ENCODE measurements at places on chromosomes 16 and 17.
A peak's percentile ranks its signal among the peaks of the same experiment; 100 is the strongest.

- no peak for DNase-seq
These were observed 16.7 kb downstream of the C16orf54 start for GRCh38 chr16:29729116-29729521.

GRCh38 chr17:30132615-30133014, 16.0 kb downstream of the NSRP1 start:
- DNase-seq: no peak

- DNase-seq: no peak
These were observed 4.3 kb downstream of the CAMKK1 start for GRCh38 chr17:3888343-3889171.

DNA sequence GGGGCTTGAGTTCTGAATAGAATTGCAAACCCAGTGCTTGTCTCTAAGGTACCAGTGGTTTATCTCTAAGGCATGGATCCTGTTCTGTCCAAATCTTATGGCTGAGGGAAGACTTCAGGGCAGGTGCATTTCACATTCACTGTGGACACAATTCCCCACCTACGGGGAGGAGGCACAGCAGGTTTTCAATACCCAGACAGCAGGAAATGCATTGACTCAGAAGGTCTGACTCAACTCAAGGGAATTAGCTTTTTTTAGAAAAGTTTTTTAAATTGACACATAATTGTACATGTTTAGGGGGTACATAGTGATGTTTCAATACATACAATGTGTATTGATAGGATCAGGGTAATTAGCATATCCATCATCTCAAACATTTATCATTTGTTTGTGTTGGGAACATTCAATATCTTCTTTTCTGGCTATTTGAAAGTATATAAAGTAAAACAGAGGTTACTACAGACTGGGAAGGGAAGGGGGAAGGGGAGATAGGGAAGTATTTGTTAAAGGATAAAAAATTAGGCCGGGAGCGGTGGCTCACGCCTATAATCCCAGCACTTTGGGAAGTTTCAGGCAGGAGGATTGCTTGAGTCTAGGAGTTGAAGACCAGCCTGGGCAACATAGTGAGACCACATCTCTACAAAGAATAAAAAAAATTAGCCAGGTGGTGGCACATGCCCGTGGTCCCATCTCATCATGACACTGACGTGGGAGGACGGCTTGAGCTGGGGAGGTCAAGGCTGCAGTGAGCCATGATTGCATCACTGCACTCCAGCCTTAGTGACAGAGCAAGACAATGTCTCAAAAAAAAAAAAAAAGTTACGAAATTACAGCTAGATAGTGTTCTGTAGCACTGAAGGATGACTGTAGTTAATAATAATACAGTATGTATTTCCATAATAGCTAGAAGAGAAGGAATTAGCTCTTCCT, 54.9 kb downstream of the RGS9 start:
- DNase-seq: no peak

DNA sequence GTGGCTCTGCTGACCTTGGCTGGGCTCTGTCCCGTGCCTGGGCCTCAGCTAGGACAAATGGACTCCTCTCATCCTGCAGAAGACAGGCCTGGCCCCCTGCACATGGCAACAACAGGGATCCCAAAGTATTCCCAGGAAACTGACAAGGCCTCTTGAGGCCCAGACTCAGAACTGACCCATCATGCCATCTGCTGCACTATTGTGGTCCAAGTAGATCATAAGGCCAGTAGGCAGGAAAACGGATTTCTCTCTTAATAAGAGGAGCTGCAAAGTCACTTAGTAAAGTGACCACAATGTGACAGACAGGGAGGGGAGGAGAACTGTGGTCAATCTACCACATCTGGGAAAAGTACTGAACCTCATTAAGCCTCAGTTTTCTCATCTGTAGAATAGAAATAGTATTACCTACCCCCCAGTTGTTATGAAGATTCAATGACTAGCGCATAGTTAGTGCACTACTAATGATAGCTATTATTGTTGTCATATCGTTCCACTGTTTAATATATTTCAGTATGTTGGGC, 62.1 kb upstream of the TNRC6A start:
- DNase-seq: no peak

DNA sequence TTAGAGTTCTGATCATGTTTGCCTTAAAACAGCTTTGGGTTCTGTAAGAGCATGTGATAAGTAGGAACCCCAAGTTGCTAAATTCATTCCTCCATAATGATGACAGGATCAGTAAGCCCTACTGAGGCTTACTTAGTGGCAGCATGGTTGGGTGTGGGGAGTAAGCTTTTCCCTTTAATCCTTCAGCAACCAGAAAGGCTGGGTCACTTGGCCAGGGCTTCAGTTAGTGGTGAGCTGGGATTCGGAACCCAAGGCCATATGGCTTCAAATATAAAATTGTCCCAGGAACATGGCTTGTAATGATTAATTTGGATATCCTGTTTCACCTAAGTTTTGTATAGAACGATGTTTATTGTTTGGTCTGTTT, 850 bp downstream of the GINS3 start:
- no peak for DNase-seq

GRCh38 chr16:51111759-51112158, 39.3 kb downstream of the SALL1 start:
- DNase-seq: no peak

GRCh38 chr17:81412490-81413093, 17.3 kb downstream of the BAHCC1 start:
- DNase-seq: peak; percentile 41

- DNase-seq: no peak
These were observed 18.1 kb upstream of the BCO1 start for GRCh38 chr16:81220349-81220748.

GRCh38 chr17:32880671-32881453, 3.9 kb upstream of the MYO1D start:
- DNase-seq: no peak

GRCh38 chr17:27577121-27577761, 53.7 kb upstream of the LGALS9 start:
- DNase-seq: no peak

GRCh38 chr17:43832168-43832975, 574 bp downstream of the MPP3 start:
- DNase-seq: no peak

DNA sequence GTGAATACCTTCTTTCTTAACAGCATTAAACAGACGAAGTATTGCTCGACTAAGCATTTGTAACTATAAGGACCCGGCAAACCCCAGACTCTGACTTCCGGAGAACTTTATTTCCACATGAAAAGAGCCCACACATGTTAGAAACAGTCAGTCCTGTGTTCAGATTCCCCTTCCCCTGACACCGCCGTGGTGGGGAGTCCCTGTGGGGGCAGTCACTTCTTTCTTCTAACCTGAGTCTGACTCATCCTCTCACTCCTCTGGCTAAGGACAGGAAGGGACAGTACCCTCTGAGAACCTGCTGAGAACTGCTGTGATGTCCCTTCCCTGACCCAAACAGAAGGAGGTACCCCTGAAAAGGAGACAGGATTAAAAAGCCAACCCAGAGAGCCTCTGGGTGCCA, 165.1 kb downstream of the XYLT1 start:
- no peak for DNase-seq

DNA sequence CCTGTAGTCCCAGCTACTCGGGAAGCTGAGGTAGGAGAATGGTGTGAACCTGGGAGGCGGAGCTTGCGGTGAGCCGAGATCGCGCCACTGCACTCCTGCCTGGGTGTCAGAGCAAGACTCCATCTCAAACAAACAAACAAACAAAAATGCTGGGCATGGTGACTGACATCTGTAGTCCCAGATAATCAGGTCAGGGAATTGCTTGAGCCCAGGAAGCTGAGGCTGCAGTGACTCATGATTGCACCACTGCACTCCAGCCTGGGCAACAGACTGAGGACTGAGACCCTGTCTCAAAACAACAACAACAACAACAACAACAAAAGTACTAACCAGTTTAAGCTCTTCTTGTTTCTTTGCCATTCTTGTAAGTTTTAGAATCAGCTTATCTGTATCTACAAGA, 383.0 kb upstream of the PMFBP1 start:
- no peak for DNase-seq

GRCh38 chr17:40482722-40483121, 18.7 kb downstream of the TNS4 start:
- no peak for DNase-seq

DNA sequence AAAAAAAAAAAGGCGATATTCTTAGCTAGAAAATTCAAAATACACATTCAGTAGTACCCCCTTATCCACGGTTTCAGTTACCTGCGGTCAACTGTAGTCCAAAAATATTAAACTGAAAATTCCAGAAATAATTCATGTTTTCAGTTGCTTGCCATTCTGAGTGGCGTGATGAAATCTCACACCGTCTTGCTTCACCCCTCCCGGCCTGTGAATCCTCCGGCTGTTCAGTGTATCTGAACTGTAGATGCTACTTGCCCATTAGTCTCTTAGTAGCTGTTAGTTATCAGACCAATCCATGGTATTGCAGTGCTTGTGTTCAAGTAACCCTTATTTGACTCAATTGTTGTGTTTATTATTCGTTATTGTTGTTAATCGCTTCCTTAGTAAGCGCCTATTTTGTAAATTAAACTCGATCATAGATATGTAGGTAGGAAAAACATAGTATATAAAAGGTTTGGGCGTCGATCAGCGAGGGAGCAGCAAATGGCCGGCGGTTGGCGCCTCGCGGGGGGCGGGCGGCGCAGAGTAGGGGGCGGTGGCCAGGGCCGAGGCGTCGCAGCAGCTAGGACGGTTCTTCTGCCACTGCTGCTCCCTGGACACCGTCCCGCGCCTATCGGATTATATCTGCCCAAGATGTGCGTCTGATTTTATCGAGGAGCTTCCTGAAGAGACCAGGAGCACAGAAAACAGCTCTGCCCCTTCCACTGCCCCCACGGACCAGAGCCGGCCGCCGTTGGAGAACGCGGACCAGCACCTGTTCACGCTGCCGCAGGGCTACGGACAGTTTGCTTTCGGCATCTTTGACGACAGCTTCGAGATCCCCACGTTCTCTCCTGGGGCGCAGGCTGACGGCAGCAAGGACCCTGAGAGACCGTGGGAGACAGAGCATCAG, 39.8 kb upstream of the AKAP1 start:
- no peak for DNase-seq

DNA sequence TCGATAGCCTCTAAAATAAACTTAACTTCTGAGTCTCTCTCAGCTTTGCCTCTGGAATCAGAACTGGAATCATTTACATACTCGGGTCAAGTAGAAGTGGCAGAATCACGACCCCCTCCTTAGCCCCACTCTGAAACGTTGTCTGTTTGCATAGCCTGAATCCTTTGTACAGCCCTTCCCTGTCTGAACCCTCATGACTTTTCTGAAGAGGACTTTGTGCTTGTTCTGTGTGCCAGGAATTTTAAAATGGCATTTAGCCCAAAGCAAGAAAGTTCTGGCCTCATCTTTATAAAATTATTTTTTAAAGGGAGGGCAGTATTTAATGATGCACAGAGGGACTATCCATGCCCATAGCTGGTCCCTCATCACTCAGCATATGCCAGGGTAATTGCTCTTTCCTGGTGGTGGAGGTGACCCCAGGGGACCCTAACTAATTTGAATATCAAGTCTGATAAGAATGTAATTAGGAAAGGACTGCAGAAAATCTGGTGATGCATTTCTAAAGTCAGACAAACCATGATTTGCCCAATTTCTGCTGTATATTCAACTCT, 342.7 kb upstream of the TNRC6C start:
- DNase-seq: no peak

DNA sequence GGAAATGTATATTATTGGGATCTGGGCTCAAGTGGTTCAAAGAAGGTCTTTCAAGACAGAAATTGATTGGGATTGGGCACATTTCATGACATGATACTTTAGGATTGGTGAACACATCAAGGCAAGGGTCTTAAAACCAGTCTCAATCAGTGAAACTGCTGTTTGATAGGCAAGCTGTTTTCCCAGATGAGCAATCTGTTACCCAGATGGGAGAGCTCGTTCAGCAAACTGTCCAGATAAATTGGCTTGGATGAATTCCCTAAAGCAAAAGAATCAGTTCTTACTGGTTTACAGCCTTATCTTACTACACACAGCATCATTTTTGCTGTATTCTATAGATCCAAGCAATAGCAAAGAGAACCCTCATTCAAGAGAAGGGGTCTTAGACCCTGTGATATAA, 31.0 kb upstream of the CNEP1R1 start:
- no peak for DNase-seq

- DNase-seq: no peak
These were observed 33.9 kb downstream of the AHSP start for GRCh38 chr16:31561426-31562233.

DNA sequence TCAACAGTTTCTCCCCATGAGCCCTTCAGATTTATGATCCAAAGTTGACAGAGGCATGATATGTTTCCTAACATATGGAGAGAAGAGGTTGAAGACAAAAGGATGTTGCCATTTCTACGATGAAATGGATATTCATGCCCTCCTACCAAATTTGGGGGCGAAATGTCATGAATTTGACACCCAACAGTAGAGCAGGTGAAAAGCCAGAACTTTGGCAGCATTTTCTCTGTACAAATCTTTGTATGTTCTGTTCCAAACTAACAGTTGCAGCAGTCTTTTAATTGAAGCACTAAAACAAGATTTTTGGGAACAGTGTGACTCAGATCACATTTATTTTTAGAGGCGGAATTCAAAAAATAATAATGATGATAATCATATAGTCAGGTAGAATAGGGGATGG, 130.1 kb downstream of the TRIM37 start:
- DNase-seq: no peak

DNA sequence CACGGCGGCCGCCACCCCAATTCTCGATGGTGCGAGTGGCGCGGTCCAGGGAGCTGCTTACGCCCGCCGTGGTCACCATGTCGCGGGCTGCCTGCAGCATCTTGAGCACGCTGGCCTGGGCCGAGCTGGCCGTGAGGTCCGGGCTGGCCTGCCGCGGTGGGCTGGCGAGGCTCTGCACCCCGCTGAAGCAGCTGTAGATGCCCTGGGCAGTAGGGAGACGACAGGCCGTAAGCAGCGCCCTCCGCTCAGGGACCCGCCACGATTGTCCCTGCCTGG, 16.4 kb downstream of the GRIN2C start:
- no peak for DNase-seq

- no peak for DNase-seq
These were observed 1091.0 kb downstream of the CDH8 start for GRCh38 chr16:60945225-60945624.

- no peak for DNase-seq
These were observed 11.4 kb downstream of the MARVELD3 start for GRCh38 chr16:71637398-71637797.

DNA sequence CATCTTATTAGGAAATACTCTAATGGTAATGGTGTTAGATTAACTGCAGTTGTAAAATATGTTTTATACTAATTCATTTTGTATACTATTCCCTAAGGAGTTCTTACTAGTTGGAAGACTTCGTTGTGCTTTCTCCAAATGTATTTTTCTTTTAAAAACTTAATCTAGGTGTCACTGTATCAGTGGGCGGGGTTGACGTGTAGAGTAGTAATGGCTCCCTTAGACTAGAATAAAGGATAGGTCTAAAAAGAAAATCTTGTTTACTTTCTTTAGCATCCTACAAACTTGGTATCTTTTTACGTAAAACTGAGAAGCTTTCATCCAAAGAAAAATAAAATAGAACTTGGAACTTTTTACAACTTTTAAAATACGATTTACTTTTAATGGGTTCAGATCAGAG, 55.0 kb upstream of the MRC2 start:
- DNase-seq: no peak

DNA sequence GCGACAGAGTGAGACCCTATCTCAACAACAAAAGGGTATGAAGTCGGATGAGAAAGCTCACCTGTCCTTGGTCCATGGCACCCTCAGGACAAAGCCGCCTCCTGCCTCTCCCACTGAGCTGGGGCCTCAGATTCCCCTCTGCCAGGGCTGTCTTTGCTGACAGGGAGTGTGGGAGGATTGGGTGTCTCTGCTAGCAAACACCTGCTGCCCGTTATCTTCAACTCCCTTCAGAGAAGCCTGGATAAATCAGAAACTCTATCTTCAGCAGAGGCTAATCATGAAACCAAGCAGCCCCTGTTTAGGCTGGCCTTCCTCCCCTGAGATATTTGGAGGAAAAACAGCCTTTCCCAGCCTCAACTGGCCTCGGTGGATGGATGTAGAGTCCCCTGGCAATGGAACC, 36.3 kb upstream of the CDH1 start:
- no peak for DNase-seq

All from activated T-cell treated with anti-CD3 and anti-CD28 coated beads for 1 hour (primary cell).